ENCODE measurements at places on chromosomes 5 and 9. TPM values are rescaled to one million over a fixed set of nuclear protein-coding genes. Genes with fewer than 3 reads are reported as not detected.

DNA sequence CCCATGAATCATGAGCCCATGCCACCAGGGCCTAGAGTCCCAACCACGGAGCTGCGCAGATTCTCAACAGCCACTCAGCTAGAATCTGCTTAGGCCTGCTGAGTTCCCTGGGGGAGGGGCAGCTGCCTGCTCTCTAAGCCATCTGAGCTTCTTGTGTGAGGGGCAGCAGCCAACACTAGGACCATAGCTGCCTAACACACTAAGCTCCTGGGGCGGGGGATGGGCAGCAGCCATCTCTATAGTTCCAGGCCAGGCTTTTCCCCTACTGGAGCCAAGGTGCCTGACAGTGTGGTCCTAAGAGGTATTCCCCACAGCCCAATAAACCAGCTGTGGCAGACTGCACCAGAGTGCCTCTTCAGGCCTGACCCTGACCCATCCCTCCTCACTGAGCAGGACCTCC, 255.9 kb upstream of the ACO1 start:
- DNase-seq: no peak

DNA sequence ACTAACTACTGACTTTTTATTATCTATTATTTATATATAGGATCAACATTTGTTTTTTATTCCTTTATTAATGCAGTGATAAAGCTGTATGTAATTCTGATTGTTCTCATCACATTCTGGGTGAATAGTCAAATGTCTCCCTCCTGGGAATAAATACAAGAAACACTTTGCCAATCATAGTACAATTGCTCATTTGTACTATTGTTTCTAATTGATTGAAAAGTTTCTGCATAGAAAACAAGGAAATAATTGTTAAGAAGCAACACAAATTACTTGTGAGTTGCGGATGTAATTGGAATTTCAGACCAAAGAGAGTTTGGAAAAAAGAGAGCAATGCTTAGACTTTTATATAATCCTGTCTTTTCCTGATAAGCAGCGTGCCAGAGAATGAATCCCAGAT, 1013.9 kb downstream of the EFNA5 start:
- DNase-seq: no peak

DNA sequence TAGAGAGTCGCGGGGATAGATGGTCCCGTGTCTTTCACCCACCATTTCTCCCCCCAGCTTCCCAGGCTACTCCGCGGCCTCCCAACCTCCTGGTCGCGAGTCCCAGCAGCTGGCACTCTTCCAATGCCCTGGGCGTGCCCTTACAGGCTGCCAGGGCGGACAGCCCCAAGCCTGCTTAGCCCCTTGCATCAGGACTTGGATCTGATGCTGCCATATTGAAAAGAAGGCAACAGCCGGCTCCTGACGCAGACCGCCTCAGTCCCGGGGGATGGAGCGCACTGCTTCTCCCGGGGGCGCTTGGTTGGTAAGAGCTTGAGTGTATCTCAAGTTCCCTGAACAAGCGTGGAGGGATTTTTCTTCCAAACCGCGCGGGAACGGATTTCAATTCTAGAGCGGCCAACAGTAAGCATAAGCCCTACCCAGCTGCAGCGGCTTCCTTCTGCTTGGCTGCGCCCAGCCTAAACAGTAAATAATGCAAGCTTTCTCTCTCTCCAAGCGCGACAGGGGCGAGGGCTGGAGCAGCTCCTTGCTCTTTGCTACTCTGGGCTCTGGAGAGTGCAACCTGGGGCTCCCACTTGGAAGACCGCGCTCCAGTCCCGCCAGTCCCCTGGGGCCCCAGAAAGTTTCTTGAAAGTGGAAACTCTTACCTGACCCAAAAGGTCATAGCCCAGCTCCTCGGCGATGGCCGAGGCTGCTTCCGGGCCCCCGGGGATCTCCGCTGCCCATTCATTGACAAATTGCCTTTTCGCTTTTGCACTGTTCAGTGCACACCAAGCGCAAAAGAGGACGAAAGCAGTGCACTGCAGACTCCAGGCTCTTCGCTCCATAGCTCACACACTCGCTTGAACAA, 607 bp downstream of the PCSK1 start:
- DNase-seq: no peak

- DNase-seq: peak; percentile 72
Observed at GRCh38 chr9:101485924-101486692, 47.5 kb upstream of the RNF20 start.

DNA sequence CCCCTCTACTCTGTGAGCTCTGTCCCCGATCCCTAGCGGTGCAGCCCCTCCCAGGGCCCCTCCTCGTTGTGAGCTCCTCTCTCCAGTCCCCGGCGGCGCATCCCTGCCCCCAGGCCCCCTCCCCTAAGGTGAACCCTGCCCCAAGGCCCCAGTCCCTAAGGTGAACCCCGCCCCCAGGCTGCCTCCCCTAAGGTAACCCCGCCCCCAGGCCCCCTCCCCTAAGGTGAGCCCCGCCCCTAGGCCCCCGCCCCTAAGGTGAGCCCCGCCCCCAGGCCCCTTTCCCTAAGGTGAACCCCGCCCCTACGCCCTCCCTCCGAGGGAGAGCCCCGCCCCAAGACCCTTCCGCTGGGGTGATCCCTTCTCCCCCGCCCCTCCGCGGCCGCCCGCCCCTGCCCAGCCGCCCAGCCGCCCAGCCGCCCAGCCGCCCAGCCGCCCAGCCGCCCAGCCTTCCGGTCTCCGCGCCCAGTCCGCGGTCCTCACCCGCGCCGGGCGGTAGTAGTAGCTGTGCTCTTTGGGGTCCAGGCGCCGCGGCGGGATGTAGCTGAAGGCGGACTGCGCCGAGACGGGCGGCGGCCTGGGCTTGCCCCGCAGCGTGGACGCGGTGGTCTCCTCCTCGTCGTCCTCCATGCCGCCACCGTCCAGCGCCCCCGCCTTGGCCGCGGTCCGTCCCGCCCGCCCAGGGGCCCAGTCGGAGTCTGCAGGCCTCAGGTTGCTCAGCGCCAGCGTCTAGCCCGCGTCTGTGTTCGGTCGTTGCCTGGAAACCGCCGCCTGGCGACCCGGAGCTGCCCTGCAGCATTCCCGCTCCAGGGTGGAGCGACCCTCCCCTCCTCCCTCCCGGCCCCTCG, at the start of gene CFAP90:
Gene CFAP90, minus strand, starts transcription at position 739 of the 845 bp plus-strand sequence. Its CDS starts 112 bp downstream, at position 627.
- peak; percentile 8 for DNase-seq

- DNase-seq: no peak
Observed at GRCh38 chr9:86921151-86921923, 26.0 kb downstream of the GAS1 start.

DNA sequence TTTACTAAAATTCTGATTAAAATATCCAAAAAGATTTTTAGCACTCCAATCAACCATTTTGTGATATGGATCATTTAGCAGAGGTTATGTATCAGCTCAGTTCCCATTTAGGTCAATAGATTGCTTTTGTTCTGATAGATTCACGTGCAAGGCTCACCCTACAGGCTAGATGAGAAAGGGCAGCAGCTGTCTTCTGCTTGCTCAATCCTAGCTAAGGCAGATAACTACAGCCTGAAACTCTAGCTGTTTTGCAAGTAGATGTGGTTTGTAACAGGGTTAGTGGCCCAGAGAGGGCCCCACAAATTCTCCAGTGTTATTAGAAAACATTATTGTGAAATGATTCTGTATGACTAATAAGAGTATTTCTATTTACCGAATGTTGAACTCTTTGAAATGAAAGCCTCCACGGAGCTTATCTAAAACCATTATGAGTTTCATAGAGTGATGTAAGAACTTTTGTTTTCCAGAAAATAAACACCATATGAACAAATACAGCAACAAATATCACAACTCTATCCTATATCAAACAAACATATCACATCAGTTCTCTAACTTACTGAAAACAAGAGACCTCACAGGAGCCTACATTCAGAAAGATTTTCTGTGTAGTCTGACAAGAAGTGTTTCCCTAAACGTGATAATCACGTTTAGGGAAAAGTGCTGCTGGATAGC, 841.9 kb upstream of the ACO1 start:
- DNase-seq: no peak

DNA sequence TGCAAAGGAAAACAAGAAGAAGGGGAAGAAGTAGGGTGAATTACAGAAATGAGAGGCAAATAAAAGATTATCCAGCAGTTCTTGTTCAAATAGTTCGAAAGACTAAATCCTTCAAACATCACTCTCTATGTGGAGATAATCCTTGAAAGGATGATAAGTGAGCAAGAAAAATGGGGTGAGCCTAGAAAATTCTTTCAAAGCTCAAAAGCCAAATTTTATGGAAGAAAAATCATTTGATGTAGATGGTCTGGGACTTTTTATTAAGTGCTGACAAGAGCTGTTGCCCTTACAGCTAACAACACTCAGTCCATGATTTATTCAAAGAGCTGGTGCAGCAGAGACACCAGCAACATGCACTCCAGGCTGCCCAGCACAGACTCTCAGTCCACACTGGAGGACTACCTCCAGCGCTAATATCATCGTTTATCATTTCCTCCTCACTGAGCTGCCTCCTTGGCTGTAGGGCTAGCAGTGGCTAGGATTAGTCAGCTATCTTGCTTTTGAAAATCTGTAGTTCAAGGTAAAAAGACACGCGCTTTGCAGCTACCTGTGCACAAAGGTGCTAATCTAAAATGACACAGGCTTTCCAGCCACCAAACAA, 264.8 kb upstream of the KIF2A start:
- no peak for DNase-seq

DNA sequence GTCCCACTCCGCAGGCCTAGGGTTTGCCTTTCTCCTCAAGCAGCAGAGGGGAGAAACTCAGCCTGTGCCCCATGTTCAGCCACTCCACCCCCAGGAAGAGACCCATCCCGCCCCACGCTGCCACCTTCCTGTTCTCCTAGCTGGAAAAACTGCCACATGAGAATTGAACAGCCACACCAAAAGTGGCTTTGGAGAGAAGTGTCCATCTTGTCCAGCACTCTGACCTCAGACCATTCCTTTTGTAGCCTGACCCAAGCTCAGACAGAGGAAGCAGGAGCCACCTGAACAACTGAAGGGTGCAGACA, 8.3 kb upstream of the SLC25A48 start:
- DNase-seq: no peak

- DNase-seq: no peak
Observed at GRCh38 chr5:98433673-98434072, 339.8 kb upstream of the RGMB start.

GRCh38 chr5:72501488-72501887, 5.7 kb downstream of the ZNF366 start:
- DNase-seq: no peak

GRCh38 chr5:76041863-76042262, 41.3 kb upstream of the SV2C start:
- DNase-seq: no peak

DNA sequence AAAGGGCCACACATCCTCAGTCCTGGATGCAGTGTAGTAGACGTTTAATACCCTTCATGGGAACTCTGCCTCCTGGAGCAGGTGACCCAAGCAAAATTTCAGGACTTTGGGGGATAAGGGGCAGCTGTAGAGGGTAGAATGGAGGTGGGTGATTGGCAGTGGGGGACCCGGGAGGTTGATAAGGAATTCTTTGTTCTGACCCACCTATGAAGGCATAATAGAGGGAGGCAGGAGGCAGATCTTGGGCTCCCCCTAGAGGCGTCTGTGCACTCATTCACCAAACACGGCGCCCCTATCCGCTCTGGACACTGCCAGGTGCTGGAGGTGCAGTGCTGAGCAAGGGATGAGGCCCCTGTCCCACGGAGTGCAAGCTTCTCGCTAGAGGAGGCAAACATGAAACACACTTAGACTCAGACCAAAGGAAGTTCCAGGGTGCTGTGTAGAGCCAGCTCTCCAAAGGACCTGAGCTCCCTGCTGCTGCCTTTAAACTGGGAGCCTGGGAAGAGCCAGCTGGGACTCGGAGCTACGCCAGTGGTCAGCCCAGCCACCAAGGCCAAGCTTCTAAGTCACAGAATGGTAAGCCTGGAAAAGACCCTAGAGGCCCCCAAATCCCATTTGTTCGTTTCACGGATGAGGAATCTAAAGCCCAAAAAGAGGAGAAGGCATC, 7.7 kb downstream of the IL17B start:
- DNase-seq: peak; percentile 55

DNA sequence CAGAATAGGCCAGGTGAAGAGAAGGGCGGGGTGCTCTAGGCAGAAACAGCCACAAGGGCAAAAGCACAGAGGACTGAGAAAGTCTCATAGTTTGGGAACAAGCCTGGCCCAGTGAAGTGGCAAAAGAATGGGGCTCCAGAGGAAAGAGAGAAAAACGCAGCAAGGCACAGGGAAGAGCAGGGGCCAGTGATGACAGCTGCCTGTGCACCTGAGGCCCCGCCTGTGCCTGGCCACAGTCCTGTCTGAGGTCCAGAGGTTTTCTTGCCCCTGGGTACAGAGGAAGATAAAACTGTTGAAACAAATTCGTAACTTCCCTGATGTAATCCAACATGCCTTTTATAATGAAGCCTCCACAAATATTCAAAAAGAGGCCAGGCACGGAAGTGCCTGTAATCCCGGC, 22.0 kb downstream of the FRRS1L start:
- DNase-seq: no peak

DNA sequence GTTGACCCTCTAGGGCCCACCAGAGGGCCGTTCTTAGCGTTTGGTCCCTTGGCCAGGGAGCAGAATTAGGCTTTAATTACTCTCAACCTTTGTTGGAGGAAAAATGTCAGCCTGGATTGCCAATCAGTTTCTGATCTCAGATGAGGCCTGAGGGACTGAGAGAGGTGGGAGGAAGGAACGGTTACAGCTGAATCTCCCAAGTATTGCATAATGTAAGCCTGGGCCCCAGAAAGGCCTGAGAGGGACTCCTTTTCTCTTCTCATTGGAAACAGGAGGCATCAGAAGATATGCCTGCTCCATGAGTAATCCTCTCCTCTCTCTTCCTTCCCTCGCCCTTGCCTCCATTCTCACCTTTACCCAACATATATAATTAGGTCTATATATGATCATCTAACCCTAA, 105.7 kb downstream of the INSYN2B start:
- DNase-seq: no peak

- DNase-seq: no peak
Observed at GRCh38 chr9:129888293-129889121, 53.2 kb downstream of the USP20 start.

GRCh38 chr5:139271201-139272027, 22.1 kb upstream of the MATR3 start:
- DNase-seq: no peak

GRCh38 chr5:129459777-129460671, at the start of gene ADAMTS19:
TSS of gene ADAMTS19 (plus strand) at chr5:129460298. CDS start at chr5:129460392, 94 bp downstream.
- no peak for DNase-seq

- DNase-seq: no peak
Observed at GRCh38 chr9:112601636-112602035, 115.0 kb downstream of the KIAA1958 start.

DNA sequence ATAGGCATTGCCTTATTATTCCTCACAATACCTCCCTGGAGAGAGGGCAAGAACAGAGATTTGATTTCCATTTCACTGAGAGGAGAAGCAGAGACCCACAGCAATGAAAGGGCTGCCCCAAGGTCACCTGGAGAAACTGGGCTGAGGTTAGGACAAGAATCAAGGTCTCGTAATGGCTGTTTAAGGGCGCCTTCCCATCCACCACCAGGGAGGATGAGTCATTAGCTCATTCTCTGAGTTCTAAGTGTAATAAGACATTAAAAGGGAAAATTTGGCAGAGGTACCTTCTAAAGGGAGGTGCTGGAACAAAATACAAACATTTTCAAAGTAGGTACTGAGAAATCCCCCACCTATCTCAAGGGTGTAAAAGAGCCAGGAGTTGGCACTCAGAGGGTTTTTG, 52.6 kb upstream of the TCERG1 start:
- DNase-seq: no peak

GRCh38 chr5:124341066-124341858, 405.2 kb downstream of the ZNF608 start:
- DNase-seq: peak; percentile 16

The RANBP3L gene
- total RNA-seq: not detected

The CA9 gene
- total RNA-seq: not detected

The GABRA1 gene
- total RNA-seq: not detected

The CER1 gene
- not detected for total RNA-seq

The RANBP17 gene
- total RNA-seq: 5.5 TPM

The SSNA1 gene
- total RNA-seq: 95.8 TPM

The FANCC gene
- total RNA-seq: 11.8 TPM

The TMEM203 gene
- total RNA-seq: 45.7 TPM

The IFNE gene
- total RNA-seq: not detected

Measured in G401 (cell line).